Natural killer cell treated with Interleukin-12 subunit alpha and Interleukin-12 subunit beta and Interleukin-15 and Interleukin-18, amount 100 ng/mL, for 72 hours (primary cell): ENCODE measurements at places on chromosomes 4 and X. TPM values are rescaled to one million over a fixed set of nuclear protein-coding genes. Genes with fewer than 3 reads are reported as not detected.

EVC gene
- 7.2 TPM for total RNA-seq

EFNB1 gene
- 3.9 TPM for total RNA-seq

NHSL2 gene
- 0.07 TPM for total RNA-seq

GABRE gene
- total RNA-seq: not detected

POU4F2 gene
- total RNA-seq: not detected

COX7B2 gene
- not detected for total RNA-seq

DMP1 gene
- not detected for total RNA-seq

ZAR1 gene
- total RNA-seq: not detected

ARMCX5 gene
- total RNA-seq: 8.1 TPM

DNA sequence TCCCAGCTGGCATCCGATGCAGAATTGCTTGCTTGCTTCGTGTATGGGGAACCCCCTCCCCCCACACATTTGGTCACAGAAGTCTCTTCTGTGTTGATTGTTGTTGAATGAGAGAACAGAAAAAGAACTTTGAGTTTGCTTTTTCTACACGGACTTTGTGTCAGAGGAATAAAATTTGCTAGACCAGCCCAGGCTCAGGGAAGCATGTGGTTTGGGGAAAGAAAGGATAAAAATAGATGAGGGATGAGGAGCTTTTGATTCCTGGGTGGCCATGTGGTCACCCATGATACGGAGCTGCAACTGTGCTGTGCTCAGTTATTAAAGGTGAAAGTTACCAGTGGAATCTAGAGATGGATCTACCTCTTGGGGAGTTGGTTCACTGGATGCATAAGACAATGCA is 34.2 kb upstream of the ESX1 start:
- DNase-seq: no peak

DNA sequence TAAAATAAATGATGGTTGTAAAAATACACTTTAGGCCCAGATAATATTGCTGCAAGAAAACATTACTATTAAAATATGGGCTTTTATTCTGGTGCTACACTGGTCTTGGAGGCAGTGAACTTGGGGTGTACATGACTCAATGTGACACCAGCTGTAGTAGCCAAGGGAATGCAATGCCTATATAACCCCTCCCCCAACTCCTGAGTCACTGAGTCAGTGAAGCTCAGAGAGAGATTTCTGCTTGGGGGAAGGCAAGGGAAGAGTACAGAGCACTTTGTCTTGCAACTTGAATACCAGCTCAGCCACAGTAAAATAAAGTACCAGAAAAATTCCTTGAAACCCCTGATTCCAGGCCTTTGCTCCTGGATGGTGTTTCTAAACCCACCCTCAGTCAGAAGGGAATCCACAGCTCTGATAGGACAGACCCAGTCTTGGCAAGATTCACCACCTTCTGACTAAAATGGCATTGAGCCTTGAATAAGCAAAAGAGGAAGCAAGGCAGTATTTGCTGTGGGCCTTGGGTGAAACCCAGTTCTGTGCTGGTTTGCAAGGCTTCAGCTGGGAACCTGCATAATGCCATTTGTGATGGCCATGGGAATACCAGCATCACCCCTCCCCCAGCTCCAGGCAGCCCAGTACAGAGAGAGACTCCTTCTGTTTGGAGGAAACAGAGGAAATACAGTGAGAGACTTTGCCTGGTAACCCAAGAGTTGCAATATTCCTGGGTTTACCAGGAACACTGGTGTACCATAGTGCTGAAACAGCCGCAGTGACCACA is 209.9 kb downstream of the IQCM start:
- DNase-seq: no peak

GRCh38 chrX:107465932-107466620 is 16.6 kb downstream of the FRMPD3 start:
- DNase-seq: no peak

DNA sequence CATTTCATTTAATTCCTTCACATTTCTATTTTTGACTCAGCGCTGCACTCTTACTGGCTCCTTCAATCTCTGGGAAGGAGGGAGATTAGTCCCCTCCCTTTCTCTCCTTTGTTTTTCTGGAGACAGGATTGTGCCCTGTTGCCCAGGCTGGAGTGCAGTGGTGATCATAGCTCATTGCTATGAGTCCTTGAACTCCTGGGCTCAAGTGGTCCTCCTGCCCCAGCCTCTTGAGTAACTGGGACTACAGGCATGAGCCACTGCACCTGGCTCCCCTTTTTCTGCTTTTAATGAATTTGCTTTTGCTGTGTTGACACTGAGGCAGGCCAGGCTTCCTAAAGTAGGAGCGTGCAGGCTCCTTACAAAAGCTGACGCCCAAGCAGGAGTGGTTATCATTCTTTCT is 10.5 kb downstream of the TBC1D14 start:
- DNase-seq: no peak

- DNase-seq: no peak
Measured at GRCh38 chr4:158861281-158861680, 92.5 kb downstream of the FNIP2 start.

GRCh38 chr4:179361978-179362486 is 1919.8 kb upstream of the AGA start:
- no peak for DNase-seq

- no peak for DNase-seq
Measured at GRCh38 chr4:126465341-126465740, 1150.6 kb downstream of the FAT4 start.

DNA sequence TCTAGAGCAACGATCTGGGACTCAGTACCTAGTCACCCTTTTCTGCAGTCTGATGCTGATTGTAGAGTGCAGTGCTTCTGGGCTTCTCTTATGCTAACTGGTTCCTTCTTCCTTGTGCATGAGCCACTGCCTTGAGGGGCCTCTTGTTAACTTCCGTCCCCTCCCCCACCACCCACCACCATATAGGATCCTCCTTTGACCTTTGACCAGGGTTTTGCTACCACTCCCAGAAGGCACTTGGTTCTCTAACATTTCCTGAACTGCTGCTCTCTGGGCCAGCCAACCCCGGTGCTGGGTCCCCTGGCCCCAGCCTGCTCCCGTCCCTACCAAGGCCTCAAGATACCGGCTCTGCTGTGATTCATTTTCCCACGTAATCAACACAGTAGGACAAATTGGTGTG is 104.6 kb upstream of the KLF3 start:
- no peak for DNase-seq

GRCh38 chrX:106613277-106613676 is 1.5 kb downstream of the RADX start:
- no peak for DNase-seq

DNA sequence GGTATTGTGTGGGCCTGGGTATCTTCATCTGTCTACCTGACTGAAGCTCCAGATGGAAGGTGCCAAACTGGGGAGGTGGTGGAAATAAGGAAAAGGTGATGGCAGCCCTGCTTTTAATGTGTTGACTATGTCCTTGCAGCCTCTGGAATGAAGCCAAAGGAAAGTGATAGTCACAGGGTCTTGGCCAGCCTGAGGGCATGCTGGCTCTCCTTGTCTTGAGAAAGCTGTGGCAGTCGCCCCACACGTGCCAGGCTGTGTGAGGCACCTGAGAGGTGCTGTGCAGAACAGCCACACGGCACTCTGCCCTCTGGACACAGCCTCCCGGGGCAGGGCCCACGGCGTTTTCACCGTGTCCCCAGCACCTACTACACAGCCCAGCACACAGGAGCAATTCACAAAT is 77.6 kb downstream of the NAT8L start:
- DNase-seq: no peak

DNA sequence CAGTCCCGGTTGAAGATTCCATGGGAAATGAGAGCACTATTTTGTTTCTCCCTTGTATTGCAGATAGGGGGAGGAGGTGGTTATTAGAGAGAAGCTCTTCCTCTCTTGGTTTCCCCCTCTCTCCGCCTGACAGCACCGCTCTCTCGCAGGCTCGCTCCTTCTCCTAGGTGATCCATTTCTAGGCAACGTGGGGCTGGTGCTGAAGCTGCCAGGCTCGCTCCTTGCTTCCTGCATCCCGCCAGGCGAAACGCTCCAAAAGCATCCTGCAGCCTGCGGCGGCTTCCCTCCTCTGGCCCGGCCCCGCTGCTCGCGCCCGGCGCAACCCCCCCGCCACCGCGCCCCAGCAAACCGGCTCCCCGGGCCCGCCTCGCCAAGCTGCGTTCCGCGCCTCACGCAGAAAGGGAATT is at the start of gene GRID2:
Gene GRID2, plus strand, starts transcription at position 346 of the 407 bp plus-strand sequence.
- no peak for DNase-seq

DNA sequence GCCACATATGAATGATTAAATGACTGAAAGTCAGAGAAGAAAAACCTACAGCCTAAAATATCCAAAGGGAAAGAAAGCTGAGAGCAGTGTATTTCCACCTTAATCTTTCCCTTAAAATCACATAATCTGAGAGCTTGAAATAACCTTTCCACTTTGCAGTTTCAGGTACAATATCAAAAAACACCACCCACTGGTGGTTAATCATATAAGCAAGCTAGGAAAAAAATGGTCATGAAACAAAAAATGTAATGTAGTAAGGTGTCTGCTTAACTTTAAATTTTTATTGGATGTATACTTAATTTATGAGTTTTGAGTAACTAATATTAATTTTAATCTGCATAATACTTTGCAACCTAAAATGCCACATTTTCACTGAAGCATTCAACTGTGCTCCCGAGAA is 3.2 kb downstream of the PRDM5 start:
- no peak for DNase-seq

DNA sequence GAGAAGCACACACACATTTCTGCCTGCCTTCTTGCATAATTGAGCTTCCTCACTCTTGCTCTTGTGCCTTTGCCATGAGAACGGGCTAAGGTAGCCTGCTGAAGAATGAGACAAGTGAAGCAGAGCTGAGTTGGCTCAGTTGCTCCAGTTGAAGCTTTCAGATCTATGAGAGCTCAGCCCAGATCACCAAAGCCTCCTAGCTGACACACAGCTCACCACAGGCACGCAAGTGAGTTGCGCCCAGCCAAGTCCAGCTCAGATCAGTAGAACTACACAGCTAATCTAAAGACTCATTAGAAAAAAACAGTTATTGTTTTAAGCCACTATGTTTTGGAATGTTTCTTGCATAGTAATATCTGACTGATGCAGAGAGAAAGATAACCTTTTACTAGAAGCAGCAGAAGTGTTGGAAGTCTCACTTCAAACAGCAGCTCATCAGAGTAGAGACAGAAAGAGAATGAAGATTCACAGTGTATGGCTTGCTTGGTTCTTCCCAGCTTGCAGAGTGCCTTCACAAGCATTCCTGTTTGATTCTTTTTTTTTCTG is 362.4 kb downstream of the MID1IP1 start:
- no peak for DNase-seq

- no peak for DNase-seq
Measured at GRCh38 chr4:146900295-146900694, 45.4 kb downstream of the TTC29 start.

- DNase-seq: no peak
Measured at GRCh38 chr4:73772363-73772762, 32.0 kb downstream of the CXCL8 start.

DNA sequence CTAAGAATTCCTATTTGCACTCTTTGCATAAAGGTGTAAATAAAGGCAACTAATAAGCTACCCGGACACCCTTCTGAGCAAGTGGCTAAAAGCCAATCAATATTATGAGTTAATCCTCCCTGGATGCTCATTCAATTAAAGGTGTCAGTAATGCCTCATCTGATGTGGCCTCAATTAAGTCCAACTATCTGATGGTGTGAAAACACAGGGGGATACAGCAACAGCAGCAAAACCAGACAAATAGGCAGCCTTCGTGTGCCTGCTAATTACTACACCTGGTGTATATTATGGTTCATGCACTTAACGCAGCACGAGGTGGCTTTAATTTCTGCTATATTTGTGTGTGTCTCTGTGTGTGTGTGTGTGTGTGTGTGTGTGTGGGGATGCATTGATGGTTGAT is 244.4 kb downstream of the DCLK2 start:
- DNase-seq: no peak

DNA sequence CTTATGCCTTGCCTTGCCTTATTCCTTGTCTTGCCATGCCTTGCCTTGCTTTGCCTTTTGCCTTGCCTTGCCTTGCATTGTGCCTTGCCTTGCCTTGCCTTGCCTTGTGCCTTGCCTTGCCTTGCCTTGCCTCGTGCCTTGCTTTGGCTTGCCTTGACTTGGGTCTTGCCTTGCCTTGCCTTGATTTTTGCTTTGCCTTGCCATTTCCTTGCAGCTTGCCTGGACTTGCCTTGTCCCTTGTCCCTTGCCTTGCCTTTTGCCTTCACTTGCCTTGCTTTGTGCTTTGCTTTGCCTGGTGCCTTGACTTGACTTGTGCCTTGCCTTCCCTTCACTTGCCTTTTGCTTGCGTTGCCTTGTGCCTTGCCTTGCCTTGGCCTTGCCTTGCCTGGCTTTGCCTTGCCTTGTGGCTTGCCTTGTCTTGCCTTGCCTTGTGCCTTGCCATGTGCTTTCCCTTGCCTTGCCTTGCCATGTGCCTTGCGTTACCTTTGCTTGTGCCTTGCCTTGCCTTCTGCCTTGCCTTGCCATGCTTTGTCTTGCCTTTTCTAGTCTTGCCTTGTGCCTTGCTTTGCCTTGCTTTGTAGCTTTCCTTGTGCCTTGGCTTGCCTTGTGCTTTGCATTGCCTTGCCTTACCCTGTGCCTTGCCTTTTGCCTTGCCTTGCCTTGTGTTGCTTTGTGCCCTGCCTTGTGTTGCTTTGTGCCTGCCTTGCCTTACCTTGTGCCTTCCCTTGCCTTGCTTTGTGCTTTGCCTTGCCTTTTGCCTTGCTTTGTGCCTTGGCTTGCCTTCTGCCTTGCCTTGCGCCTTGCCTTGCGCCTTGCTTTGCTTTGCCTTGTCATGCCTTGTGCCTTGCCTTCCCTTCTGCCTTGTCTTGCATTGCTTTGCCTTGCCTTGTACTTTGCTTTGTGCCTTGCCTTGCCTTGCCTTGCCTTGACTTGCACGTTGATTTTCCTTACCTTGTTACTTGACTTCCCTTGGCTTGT is 92.8 kb downstream of the TAB3 start:
- DNase-seq: no peak

GRCh38 chr4:14125375-14126129 is 498.0 kb upstream of the BOD1L1 start:
- DNase-seq: no peak

GRCh38 chrX:10008483-10009056 is 41.4 kb downstream of the CLDN34 start:
- no peak for DNase-seq

GRCh38 chr4:7423801-7424552 is 10.8 kb downstream of the PSAPL1 start:
- peak; percentile 52 for DNase-seq

DNA sequence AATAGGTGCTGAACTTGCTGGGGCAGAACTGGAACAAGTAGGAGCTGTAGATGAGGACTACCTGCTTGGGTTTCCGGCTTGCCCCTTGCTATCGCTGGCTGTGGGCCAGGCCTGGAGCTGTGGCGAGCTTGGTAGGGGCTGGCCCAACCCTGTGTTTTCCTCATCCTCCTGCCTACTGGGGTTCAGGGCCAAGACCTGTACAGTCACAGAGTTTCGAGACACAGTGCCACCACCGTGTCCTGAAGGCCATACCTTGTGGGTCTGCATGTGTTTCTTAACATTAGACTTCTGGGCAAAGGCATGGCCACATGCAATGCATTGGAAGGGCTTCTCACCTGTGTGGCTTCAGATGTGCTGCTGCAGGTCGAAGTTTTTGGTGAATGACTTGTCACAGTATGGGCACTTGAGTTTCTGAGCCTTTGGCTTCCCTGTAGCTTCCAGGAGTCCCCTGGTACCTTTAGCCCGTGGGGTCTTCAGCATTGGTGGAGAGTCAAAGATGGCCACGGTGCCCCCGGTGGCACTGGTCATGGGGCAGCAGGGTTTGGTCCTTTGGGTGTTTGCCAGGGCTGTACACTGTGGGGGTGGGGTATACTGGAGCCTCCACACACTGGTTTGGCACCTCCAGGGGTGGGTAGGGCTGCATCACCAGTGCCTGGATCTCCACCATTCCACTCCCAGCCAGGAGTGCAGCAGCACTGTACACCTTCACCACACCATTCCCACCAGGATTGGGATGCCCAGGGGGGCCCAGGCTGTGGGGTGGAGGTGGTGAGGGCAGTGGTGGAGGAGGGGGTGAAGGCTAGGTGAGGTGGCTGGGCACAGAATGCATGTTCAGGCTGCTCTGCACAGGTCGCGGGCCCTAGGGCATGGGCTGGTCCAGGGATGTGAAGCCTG is 52.1 kb downstream of the CFAP299 start:
- DNase-seq: no peak
